ENCODE measurements at places on chromosomes 12 and 14.

DNA sequence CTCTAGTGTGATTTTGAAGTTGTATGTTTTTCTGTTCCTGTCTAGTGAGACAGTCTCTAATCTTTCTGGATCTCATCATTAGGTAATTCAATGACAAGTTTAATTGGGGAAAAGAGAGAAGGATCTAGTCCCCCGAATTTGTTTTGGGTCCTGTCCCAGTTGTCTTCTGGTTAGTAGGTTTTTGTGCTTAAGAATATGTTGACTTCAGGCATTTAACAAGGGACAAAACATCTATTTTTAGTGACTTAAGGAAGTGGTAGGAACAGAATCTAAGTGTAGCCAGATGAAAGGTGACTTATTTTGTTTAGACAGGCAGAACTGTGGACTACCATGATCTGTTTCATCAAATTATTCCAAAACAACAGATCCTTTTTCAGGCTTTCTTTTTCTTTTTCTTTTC, 2.2 kb downstream of the GPATCH2L start:
- no peak for DNase-seq

- DNase-seq = no peak
These were observed 77.1 kb upstream of the ACTN1 start for GRCh38 chr14:69055999-69056788.

- no peak for DNase-seq
These were observed 115.3 kb downstream of the ZNF664 start for GRCh38 chr12:124088217-124088907.

DNA sequence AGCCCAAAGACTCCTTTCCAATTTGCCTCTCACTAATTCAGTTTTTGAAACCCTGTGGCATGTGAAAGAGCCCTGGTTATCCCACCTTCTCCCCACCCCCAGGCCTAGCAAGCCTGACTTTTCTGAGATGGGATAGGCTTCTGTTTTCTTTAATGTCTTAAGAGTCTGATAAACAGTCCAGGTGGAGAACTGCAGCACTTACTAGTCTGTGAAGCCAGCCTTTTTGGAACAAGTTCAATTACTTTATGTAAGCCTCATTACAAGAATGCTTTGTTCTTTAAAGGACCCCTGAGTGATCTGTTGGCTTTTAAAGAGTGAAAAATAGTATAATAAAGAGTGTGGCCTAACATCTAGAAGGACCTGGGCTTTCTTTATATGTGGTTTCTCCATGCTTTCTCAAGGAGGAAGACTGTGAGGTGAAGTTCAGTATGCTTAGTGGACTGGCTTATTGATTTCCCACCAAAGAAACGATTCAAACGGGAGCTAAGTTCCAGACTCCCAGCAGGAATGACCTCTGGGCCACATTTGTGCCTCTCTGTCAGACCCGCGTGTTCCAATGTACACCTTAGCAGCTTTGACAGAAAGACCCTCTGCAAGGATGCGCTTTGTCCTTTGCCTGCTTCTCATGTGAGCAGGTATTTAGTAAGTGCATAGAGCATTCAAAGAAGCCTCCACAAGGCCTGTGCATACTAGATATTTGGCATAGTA, 129.5 kb downstream of the DAAM1 start:
- no peak for DNase-seq

DNA sequence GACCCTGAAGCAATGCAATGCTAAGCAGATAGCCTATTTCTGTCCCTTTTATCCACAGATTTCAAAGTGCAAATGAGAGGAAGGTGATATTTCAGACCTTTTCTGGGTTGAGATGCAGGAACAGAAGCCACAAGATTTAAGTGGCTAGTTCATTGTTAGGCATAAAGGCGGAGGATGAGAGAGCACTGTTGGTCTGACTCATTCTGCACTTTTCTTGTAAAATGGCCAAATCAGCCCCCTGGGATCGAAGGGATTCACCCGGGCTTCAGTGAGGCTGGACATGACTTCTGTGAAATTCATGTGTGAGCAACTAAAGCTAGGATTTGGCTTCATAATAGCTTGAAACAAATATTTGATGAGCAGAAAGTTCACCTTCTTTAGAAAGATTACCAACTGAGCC, 101.9 kb upstream of the OVCH1 start:
- no peak for DNase-seq

DNA sequence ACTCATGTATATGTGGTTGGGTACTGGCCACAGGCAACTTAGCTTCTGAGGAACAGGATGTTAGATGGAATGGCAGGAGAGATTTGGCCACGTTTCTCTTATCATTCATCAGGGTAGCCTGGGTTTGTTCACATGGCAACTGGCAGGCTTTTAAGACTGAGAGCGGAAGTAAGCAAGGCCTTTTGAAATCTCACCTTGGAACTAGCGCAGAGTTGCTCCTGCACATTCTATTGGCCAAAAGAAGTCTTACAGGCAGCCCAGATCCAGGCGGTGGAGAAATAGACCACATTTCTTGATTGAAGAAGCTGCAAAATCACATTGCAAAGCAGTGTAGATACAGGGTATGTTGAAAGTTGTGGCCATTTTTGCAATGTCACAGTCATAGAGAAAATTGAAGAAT, 3.7 kb downstream of the CLEC4A start:
- no peak for DNase-seq

- no peak for DNase-seq
These were observed 588.7 kb downstream of the CCER1 start for GRCh38 chr12:90366286-90366685.

DNA sequence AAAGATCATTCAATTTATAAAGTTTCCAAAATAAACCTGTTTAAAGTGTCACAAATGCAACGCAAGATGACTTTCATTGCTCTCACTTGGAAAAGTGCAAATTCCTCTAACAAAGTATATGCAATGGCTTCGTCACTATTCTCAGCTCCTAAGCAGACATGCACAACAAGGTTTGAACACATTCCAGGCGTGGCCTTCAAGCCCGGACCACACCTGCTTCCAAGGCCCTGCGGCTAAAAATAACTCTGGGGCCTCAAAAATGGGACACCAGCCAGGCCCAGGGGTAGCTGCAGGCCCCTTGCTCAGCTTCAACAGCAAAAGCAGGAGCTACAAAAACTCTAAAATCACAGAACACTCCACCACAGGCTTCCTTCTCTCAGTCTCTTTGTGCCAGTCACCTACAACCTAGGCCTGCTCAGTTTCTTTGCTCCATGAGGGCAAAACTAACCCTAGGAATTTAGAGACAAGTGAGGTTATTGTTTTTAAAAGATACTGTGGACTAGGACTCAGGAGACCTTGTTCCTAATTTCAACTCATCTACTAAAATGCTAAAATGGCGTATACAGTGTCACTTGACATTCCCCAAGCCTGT, 29.3 kb downstream of the DUSP16 start:
- DNase-seq = no peak

GRCh38 chr14:82159624-82160023, 626.0 kb upstream of the SEL1L start:
- DNase-seq = no peak

- DNase-seq = no peak
These were observed 3.2 kb upstream of the SPTSSA start for GRCh38 chr14:34465069-34465859.

DNA sequence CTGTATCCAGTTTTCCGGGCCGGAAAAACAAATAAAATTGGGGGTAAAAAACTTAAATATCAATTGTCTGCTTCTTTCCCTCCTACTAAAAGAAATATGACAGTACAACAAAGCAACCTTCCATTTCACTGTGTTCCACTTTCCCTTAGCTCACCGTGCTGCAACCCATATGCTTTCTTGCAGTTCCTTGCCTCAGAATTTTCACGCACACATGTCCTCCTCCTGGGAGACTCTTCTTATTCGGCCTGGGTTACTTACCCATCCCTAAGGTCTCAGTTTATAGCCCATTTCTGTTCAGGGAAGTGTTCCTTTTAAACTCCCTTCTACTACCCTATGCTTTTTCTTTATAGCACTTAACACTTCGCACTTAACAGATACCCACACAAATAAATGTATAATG, 4.5 kb upstream of the MAGOHB start:
- no peak for DNase-seq

DNA sequence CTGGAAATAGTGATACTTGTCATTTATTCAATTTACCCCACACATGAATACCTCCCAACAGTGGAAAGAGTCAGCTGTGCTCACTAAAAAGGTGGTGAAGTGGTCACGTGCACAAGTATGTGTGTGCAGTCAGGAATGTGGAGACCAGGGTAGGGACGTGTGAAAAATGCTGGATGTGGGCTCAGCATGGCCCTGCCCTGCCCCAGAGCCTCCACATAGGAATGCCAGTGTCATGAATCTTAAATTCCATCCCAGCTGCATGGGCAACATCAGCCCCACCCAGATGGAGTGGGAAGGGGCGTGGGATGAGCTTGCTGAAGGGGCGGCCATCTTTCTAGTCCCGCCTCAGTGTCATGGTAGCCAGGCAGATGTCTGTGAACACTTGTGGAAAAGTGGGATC, 87.7 kb downstream of the C12orf75 start:
- DNase-seq = no peak

- no peak for DNase-seq
These were observed 154.8 kb downstream of the PRKCH start for GRCh38 chr14:61476105-61476753.

DNA sequence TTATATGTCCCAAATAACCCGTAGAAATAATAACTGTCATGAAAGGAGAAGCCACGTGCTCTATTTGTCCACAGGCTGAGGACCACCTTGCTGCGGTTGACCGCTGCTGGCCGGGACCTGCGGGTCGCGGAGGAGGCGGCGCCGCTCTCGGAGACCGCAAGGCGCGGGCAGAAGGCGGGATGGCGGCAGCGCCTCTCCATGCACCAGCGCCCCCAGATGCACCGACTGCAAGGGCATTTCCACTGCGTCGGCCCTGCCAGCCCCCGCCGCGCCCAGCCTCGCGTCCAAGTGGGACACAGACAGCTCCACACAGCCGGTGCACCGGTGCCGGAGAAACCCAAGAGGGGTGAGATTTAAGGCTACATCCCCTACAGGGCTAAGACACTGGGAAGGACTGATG, 21.0 kb downstream of the RPGRIP1 start:
- no peak for DNase-seq

GRCh38 chr12:45587877-45588533, 141.5 kb upstream of the ARID2 start:
- DNase-seq = no peak

DNA sequence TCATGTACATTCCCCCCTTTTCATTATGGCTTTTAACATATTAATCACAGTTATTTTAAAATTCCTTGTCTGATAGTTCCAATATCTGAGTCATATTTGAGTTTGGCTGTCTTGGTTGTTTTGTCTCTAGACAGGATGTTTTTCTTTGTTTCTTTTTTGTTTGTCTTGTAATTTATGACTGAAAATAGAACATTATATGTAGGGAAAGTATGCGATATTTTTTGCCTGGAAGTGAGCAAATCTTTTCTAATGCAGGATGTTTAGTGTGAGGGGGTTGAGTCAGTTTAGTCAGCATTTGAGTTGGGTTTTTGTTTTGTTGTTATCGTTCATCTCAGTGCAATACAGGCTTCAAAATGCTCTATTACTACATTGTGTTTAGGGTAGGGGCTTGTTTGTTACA, 239.7 kb downstream of the SNAPC1 start:
- DNase-seq = no peak

DNA sequence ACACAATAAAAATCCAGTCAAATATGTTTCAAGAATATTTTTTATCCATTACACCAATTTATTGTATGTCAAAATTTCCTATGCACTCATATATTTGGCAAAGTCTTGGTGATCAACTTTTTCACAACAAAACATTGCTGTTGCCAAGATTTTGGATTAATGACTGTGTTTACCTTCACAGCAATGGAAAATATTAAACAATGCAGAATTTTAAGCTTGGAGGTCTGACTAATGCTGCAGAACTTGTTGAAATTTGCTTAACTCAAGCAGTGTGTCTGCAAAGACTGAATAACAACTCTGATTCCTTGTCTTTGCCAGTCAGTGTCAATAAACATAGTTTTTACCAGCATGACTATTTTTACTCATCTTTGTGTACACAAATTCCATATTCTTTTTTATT, 336.4 kb downstream of the CCER1 start:
- no peak for DNase-seq

- no peak for DNase-seq
These were observed 33.1 kb upstream of the MMP17 start for GRCh38 chr12:131795064-131795463.

GRCh38 chr12:18552829-18553228, 185.0 kb downstream of the PLCZ1 start:
- no peak for DNase-seq

DNA sequence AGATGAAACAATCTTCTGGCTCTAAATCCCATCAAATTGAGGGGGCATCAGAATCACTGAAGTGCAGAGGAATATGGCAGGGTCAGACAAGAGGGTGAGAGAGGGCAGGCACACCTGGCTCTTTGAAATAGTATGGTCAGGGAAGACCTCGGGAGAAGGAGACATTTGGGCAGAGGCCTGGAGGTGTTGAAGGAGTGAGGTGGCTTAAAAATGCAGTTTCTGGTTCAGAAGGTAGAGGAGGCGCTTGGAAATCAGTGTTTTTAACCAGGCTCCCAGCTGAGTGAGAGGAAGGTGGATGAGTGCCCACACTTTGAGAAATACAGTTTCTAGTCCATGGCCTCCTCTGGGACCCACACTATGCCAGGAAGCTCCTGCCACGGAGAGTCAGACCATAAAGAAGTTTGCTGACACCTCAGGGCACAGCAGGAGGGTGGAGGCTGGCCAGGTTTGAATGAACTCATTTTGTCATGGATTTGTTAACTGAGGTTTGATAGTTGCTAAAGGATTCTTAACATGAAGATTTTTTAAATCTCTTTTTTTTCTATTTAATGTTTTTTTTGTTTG, 20.1 kb downstream of the NID2 start:
- no peak for DNase-seq

DNA sequence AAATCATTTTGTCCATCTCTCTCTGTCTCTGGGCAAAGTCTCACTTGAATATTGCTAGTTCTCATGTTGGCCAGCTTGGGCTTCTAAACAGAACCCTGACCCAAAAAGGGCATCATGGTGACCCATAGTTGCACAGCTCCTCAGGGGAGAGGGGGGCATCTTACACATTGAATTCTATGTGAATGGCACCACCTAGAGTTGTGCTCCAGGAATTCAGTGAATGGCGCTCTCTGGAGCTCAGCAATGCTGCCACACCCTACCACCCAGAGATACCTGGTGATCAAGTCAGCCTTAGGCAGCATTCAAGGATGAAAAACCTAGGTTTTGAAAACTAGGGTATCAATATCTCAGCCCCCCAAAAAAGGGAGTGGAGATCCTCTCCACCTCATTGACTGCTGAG, 50.6 kb downstream of the SMUG1 start:
- no peak for DNase-seq

- no peak for DNase-seq
These were observed 37.7 kb upstream of the NR1H4 start for GRCh38 chr12:100435957-100436356.

DNA sequence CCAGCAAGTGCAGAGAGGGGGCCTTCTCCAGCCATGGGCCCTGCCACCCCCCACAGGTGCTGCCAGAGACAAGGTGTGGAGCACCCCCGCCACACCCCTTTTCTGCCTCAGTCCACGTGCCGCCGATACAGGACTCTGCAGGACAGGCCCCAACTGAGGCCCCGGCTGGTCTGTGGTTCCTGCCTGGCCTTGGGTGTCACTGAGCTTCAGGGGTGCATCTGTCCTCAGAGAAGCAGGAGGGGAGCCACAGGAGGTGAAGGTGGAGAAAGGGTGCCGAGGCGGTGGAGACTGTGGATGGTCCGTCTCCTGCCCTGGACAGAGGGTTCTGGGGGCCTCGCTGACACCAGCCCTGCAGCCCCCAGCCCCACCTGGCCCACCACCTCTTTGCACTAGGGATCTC, 63.1 kb downstream of the KIF26A start:
- no peak for DNase-seq

- no peak for DNase-seq
These were observed 1.5 kb downstream of the PDZRN4 start for GRCh38 chr12:41189395-41190251.

All from sciatic nerve (tissue), 2 donors.